ENCODE measurements at places on chromosomes 5 and 9. TPM values are rescaled to one million over a fixed set of nuclear protein-coding genes. Genes with fewer than 3 reads are reported as not detected.

Gene TRPM3
- total RNA-seq, result under 0.01 TPM

Gene HACD4
- total RNA-seq, result 18.9 TPM

Gene GAPT
- 24.5 TPM for total RNA-seq

Gene DNM1
- total RNA-seq, result 11.0 TPM

Gene PLAC8L1
- total RNA-seq, result not detected

Gene TRIM36
- total RNA-seq, result under 0.01 TPM

Gene SPATA31E1
- total RNA-seq, result not detected

Gene PPIP5K2
- total RNA-seq, result 36.1 TPM

Gene RELL2
- 2.4 TPM for total RNA-seq

Gene PRSS3
- total RNA-seq, result 0.27 TPM

Gene PARP8
- 4.3 TPM for total RNA-seq

Gene C9orf40
- 1.1 TPM for total RNA-seq

Gene NSUN2
- total RNA-seq, result 34.2 TPM

Gene SYNPO
- under 0.01 TPM for total RNA-seq

Gene EFNA5
- total RNA-seq, result under 0.01 TPM

Gene FER
- 4.3 TPM for total RNA-seq

Gene IQGAP2
- total RNA-seq, result 86.2 TPM

Gene ANKRD34B
- total RNA-seq, result under 0.01 TPM

Gene ZNF782
- total RNA-seq, result 4.8 TPM

Gene ENTREP1
- under 0.01 TPM for total RNA-seq

Gene HSD17B4
- 80.5 TPM for total RNA-seq

Gene TMC1
- total RNA-seq, result not detected

Gene GLRA1
- not detected for total RNA-seq

Gene ADAMTSL2
- under 0.01 TPM for total RNA-seq

Gene TSSK1B
- not detected for total RNA-seq

Gene DNAJC21
- 12.1 TPM for total RNA-seq

Gene STC2
- 0.27 TPM for total RNA-seq

Gene BAAT
- total RNA-seq, result not detected
